ENCODE measurements at places on chromosomes 11 and 22. TPM values are rescaled to one million over a fixed set of nuclear protein-coding genes. Genes with fewer than 3 reads are reported as not detected.

DNA sequence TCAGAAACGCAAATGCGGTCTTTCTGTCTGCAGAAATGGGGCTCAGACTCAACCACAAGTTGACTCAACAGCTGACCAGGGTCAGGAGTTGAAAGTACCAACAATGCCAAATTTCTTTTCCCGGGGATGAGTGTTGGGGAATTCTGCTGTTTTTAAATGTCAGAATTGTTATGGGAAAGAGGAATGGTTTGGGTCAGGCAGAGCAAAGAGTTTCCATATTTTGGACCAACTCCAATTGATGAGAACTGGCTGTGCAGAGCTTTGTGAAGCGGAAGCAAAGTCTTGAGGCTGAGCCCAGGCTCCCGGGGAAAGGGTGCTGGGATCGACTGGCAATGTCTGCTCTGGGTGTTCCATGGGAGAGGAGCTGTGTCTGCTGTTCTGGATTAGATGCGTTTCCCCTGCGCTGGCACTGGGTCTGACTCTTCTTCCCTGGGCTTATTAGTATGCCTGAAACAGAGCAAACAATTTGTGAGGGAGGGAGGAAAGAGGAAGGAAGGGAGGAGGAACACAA is 36.2 kb downstream of the TXN2 start:
- DNase-seq: no peak

DNA sequence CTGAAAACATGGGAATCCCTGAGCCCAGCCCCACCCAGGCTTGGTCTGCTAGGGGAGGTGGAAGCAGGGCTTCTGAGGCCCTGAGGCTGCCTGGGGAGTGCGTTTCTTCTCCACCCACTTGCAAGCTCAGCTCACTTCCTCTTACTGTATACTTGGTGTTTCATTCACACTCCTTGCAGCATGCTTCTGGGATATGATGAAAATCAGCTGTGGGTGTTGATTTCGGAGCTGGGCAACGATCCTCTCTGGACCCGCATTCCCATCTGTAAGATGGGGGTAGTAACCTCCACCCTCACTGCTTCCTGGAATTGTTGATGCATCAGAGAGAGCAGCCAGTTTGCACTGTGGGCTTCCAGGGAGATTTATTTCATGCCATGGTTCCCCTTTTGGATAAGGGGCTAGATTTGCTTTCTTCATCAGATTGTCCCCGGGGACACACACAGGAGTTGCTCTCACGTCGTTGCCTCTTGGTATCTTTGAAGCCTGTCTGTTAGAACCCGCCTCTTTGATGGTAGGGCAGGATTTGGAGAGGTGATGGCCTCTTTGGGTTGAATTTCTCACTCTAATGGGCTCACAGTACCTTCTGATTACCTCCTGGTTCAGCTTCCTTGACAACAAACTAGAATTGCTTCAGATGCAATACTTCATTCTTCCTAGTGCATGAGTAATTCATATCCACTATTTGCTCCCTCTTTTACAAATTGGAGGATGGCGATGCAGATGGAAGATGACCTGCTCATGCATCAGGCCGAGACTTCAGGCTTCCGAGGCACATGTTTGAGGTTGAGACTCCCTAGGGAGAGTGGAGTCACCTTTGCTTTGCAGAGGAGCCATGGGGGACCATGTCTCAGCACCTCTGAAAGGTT is 40.4 kb downstream of the BCR start:
- DNase-seq: no peak

DNA sequence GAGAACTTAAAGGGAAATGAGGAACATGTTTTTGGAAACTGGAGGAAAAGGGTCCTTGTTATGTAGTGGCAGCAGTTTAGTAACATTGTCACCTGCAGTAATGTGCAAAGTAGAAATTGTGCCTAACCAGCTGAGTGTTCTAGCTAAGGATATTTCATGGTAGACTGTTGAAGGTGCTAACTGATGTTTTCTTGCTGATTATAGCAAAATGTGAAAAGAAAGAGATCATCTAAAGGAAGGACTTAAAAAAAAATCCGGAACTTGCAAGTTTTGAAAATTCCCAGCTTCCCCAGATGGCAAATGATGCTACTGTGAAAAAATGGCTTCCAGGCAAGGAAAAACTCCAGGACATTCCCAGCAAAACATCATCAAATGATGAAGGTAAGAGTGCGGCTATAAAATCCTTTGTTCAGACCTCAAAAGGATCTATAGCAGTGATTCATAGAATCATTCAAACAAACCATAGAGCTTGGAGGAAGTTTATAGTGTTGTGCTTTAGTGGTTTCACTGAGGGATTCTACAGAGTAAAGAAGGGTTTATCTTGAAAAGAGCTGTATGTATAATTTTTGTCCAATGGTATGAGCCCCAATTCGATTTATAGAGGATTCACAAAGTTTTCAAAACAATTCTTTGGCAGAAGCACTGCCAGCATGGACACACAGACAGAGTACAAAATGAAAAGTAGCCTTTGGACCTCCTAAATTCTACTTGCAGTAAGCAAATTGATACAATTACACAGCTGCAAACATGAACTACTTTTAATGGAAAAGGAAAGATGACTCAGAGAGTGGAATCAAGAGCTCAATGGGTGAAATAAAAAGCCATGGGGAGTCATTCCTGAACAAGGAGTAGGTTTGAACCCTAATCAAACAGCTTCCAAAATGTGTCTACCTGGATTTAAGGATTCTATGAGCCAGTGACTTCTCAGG is 4.3 kb upstream of the TRIM44 start:
- DNase-seq: no peak

DNA sequence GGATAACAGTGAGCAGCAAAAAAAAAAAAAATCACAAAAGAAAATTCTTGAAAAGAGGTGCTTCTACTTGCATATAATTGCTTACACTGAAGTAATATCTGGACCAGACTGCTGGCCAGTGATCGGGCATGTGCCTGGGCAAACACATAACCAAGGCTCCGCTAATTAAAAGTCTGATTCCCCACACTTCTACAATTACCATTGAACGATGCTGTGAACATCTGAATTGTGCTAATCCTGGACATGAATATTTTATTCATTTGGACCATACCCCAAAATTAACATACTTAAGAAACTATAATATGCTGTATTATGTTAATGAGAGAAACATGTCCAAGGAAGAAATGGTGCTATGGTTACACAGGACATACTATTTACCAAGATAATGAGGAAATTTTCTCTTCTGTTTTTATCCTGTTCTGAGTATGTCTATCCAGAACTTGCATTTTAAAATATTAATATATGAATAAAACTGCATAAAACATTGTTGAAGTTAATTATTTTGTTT is 69.8 kb downstream of the LRRC4C start:
- DNase-seq: no peak

DNA sequence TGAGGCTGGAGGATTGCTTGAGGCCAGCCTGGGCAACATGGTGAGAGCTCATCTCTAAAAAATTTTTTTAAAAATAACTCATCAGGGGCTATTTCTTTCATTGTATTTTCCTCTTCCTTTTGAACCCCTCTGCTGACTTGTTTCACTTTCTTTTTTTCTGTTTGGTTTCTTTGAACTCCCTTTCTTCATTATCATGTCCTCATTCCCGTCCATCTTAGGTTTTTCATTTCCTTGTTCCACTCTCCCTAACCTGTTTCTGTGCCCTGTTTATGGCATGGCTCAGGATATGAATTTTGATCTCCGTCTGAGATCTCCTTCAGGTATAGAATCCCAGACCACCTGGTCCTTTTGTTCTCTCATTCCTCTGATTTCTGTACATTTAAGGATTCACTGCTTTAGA is 12.5 kb downstream of the MARK2 start:
- DNase-seq: no peak

DNA sequence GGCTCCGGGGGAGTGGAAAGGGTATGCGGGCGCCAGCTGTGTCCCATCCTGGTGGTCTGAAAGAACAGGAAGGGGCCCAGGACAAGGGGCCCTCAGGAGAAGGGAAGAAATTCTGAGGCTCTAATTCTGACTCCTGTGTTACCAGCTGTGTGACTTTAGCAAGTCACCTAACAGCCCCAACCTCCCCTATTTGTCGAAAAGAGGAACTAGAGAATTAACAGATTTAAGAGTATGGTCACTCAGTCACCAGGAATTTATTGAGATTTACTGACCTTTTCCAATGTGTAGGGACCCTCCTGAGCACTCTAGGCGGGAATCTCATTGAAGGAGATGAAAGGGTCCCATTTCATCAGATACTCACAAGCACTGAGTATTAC is 14.6 kb downstream of the RPS6KA4 start:
- no peak for DNase-seq

GRCh38 chr11:69721745-69722144 is 17.9 kb upstream of the FGF19 start:
- no peak for DNase-seq

DNA sequence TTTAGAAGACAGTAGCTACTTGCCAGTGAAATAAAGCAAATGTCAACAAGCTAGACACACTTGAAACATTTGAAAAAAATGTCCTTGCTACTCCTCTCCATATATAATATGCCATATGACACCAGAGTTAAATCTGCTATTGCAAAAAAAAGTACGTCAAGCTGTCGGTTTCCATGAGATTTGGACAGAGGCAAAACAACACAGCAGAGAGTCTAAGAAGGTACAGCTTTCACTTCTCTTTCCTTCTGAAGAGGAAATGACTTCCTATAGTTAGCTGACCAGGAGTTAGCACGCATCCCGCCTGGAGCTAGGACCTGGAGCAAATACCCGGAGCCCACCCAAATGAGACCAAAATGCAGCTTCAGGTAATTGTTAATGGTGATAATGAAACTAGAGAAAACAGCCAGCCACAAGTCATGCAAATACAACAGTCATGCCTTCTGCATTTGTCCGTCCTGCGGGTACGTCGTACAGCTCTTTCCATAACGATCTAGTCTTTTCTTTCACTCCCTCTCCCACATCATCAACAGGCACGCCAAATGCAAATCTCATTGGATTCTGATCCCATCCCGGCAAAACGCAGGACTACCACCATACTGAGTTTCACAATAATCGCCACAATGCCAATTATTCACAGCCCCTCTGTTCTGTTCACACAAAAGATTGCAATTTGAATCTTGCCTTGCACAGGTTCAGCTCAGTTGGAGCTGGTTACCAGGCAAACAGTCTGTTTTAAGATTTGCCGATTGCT is 395.0 kb upstream of the CCDC90B start:
- no peak for DNase-seq

- DNase-seq: no peak
Measured at GRCh38 chr11:67002921-67003411, 20.0 kb upstream of the SYT12 start.

DNA sequence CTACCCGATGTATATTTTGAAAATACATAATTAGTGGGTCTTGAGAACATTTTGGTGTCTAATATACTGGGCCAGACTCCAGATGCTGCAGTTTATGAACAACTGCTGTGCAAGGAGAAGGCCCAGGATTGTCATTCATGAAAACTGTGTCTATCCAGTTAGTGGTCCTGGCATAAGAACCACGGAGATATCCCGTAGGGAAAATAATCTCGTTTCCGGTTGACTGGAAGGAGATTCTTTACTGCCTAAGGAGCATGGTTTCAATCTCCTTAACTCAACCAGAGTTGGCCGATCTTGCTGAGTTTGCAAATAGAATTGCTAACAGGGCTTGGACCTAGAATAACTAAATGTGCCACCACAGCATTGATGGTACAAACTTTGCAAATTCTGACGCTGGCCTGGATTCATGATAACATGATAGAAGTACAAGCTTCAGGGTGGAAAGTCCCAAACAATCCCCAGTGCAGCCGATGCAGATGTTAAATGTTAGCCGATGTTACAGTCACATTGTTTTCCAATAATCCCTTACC is 4.6 kb upstream of the RTCB start:
- no peak for DNase-seq

GGT1 gene
- total RNA-seq: 122 TPM

OR8D1 gene
- not detected for total RNA-seq

FGF4 gene
- total RNA-seq: not detected

POU2AF1 gene
- total RNA-seq: 2.2 TPM

ARAP1 gene
- 290 TPM for total RNA-seq

NXPE4 gene
- not detected for total RNA-seq

TFIP11 gene
- total RNA-seq: 26.3 TPM

RIN1 gene
- total RNA-seq: 8.4 TPM

Measured in upper lobe of left lung (tissue), 6 donors.